ENCODE measurements at places on chromosomes 12 and 14.

- DNase-seq = peak; percentile 78
These were observed 8.9 kb downstream of the ANG start for GRCh38 chr14:20697273-20698017.

- DNase-seq = no peak
These were observed 929 bp upstream of the UBE2N start for GRCh38 chr12:93442411-93443340.

GRCh38 chr14:94923786-94924185 is 153.9 kb upstream of the GSC start:
- DNase-seq = no peak

DNA sequence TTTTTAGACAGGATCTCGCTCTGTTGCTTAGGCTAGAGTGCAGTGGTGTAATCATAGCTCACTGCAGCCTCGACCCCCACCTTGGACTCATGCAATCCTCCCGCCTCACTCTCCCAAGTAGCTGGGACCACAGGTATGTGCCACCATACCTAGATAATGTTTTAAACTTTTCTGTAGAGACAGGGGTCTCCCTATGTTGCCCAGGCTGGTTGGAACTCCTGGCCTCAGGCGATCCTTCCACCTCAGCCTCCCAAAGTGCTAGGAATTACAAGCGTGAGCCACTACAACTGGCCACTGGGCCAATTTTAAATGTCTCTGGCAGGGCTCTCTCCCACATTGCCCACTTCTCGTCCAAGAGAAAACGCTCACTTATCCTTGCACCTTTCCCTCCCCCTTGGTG is 66.5 kb upstream of the DACT1 start:
- no peak for DNase-seq

GRCh38 chr14:81991998-81992397 is 458.3 kb upstream of the SEL1L start:
- DNase-seq = peak; percentile 2

DNA sequence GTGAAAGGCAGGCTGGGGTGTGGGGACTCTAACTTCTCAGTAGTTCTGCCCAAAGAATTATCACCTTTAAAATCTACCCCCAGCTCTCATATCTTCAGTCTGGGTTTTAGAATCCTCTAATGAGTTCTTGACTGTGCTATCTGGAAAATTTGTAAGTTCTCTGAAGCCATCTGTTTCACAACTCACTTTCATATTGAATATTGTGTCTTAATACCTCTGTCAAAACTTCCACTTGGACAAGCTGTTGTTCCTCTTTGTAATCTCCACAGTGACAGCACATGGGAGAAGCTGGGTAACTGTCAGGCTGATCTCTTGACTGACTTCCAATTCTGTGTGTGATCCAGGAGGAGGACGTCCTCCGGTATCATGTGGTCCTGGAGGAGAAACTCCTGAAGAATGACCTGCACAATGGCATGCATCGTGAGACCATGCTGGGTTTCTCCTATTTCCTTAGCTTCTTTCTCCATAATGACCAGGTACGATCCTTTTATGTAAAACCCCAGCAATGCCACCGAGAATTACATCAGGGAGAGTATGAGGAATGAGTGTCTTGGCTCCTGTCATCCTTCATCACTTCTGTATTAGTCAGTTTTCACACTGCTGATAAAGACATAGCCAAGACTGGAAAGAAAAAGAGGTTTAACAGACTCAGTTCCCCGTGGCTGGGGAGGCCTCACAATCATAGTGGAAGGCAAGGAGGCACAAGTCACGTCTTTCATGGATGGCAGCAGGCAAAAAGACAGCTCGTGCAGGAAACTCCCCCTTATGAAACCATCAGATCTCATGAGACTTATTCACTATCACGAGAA is 111.9 kb downstream of the STAB2 start:
- DNase-seq = no peak

GRCh38 chr12:67803278-67803993 is 154.9 kb downstream of the DYRK2 start:
- no peak for DNase-seq

DNA sequence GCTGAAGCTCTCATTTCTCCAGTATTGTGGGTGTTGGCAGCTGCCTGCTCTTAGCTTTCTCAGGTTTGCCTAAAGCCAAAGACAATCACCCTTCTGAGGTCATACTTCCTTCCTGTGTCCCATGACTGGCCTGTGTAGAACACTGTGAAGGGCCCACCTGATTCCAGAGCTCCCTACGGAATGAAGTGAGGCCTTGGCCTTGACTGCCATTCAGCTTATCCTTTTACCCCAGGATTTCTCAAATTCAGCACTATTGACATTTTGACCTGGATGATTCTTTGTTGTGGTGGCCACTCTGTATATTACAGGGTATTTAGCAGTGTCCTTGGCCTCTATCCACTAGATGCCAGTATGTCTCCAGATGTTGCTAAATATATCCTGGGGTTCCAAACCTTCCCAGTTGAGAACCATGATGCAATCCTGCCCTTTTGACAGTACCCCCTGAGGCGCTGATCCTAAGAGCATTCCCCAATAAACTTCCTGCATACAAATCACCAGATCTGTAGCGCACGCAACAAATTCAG is 112.3 kb upstream of the KRR1 start:
- DNase-seq = no peak

GRCh38 chr12:111410431-111411184 is 4.9 kb downstream of the SH2B3 start:
- DNase-seq = no peak
